Cardiac fibroblast (primary cell): ENCODE measurements at places on chromosomes 7 and 10.

DNA sequence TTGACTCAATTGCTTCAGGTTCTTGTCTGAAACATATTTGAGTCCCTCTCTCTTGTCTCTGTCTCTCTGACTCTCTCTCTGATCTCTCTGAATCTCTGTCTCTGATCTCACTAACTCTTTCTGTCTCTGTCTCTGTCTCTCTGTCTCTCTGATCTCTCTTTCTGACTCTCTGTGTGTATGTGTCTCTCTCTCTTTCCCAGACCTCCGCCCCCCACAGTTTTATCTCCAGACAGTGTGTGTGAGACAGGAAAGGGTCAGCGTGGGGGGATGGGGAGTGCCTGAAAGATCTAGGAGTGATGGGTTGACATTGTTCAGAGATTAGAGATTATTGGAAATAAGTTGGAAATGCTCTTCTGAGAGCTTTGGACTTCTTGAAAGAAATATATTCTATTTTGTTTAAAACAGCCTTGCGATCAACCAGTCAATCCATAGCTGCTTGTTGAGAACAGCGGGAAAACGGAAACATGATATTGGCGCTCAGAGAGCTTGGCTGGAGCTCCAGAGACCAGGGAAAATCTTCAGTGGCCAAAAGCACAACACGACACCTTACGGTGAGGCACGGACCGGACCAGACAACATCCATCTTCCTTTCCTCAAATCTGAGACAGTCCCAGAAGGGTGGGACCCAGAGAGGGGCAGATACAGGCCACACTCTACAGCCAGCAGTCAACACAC, 35.5 kb downstream of the CALML3 start:
- no peak for DNase-seq

DNA sequence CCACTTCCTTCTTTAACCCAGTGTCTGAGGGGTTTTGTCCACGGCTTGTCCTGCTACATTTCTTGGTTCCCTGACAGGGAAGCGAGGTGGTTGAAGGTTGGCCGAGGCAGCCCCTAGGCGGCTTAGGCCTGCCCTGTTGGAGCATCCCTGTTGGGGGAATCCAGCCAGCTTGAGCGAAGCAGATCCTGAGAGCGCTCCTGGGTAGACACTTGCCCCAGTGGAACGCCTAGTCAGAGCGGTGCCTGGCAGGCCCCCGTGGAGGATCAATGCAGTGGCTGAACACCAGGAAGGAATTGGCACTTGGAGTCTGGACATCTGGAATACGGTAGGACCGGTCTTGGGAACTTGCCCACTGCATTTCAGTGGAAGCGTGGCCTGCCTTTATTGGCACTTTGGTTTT, 32.7 kb upstream of the NRF1 start:
- no peak for DNase-seq

GRCh38 chr7:75977743-75978142, 16.7 kb downstream of the TMEM120A start:
- peak; percentile 48 for DNase-seq

DNA sequence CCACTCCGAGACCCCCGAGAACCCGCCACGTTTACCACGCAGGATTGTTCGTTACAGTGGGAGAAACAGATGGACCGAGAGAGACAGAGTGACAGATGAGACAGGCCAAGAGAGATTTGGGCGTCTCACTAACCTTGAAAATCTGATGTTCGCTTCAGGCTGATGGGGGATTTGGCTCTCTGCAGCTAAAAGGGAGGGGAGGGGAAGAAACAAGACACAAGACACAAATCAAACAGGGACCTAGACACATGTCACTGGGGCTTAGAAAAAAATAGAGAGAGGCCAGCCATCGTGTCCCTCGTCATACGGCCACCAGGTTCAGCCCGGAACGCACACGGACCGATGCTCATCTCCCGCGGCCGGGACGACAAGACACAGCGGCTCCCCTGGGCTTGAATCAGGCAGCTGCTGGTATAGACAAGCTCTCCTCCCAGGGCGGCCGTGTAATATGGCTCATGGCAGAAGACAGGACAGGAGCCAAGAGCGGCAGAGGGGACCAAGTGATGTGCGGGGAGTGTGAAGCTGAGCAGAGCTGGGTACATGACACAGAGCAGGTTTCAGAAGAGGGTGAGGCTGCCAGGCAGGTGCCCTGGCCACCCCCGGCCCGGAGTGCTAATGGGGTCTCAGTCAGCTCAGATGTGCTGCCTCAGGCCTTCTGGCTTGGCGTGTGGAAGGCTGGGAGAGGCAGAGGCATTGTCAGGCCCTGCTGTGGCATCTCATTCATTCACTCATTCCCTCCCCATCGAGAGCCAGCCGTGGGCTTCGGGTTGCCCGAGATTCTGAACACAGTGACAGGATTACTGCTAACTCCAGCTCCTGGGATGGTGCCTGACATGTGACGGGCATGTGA, 88.5 kb upstream of the GNA12 start:
- DNase-seq = no peak

DNA sequence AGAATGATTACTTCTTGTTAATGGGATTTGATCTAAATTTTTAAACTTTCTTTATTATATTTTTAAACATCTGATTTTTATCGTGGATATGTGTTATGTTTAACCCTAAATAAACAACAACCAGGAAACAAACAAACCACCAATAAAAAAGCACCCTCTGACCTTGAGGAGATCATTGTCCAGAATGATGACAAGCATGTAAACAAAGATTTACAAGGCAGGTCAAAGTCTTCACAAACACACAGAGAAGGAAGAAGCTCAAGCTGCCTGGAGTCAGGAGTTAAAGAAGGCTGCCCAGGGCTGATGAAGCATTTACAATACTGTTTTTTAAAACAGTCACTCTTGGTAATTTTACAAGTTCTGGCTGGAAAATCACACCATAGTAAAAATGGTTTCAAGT, 31.0 kb upstream of the EGFR start:
- no peak for DNase-seq

DNA sequence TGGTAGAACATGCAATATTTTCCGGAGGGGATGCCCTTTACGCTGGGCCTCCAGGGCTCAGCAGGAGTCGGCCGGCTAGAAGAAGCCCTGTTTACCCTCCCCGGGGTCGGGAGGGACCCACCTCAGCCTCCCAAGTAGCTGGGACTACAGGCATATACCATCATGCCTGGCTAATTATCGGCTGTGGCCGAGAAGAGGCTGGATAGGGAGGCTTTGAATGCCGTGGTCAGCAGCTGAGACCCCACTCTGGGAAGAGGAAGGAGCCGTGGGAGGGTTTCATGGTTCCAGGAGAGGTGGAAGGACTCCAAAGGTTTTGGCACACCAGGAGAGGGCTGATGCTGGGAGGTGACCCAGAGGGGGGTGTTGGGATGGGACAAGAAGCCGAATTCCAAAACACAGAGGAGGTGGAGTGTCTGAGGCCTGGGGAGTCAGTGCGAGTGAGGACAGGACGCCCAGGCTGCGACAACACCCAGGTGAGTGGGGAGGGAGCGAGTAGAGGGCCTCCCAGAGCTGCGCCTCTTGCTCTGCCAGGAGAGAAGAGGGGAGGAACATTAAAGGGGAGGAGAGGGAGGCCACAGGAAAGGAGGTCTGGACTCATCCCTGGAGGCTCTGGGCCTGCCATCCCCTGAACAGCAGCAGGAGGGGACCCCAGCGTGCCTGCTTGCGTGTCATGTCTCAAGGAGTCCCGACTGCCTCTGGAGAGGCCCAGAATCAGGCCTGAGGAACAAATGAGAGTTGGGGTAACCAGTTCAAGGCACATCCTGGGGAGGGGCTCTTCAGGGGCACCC, 19.6 kb downstream of the GRID2IP start:
- no peak for DNase-seq

DNA sequence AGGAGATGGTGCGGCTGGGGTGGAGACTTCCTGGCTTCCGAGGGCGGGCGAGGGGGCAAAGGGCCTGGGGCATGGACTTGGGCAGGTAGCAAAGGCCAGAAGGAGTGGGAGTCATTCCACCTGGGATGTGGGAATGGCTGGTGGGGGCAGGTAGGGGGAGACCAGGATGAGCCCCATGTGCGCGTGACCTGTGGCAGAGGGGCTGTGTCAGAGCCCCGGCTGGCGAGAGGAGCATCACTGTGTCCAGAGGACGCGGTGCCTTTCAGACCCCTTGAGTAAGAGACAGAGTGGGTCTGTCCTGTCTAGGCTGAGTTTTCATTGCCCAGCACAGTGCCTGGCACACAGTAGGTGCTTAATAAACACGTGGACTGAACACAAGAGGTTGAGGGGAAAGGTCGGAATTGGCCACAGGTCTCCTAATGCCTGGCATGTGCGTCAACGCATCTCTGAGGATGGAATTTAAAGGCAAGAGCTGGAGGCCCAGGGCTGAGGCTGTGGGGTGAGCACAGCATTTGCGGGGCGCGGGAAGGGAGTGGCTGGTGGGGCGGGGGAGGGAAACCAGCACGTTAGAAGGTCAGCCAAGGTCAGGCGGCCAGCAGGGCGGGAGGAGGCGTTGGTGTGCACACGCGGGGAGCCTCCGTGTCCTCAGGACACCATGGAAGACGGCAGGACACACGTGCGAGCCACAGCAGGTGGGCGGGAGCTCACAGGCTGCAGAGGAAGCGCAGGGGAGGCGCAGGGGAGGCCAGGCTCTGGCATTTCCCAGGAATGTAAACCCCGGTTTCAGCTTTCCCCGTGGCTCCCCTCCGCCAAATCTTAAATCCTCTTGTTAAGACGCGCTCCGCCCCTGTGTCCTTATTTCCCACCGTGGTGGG, 51.8 kb downstream of the CUX1 start:
- no peak for DNase-seq

DNA sequence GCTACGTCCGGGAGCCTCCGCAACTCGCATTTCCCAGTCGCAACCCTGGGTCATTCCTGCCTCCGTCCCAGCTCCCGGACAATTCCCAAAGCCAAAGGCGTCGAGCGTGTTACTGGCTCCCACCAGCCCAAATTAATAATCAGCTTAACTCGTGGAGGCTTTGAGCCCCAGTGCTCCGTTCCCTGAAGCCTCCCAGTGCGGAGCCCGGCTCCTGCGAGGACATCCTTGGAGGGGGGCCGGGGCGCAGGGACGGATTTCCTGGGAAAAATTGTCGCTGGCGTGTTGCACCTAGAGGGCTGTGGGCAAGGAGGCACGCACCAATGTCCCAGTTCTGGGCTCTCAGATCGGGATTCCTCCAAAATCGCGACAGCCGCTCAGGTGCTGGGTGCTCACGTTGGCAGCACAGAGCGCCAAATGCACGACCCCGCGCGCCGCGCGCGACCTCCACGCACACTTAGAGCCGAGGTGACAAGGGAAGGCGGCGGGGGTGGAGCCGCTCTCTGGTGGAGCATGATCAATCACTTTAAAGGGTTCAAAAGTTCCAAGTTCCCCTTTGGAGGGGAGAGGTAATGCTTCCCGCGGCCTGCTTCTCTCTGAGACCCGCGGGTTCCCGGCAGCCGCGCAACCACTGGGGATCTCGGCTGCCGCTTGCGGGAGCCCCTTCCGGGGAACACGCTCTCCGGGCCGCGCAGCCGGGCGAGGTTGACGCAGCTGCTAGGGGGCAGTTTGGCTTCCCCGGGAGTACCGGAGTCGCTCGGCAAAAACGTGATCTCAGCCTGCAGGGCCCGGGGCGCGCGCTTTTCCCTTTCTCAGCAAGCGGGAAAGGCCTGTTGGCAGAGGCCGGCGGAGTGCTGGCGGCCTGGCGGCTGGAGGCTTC, 25.5 kb downstream of the SKIDA1 start:
- peak; percentile 35 for DNase-seq

GRCh38 chr10:42850931-42851330, 68.3 kb downstream of the BMS1 start:
- DNase-seq = no peak

DNA sequence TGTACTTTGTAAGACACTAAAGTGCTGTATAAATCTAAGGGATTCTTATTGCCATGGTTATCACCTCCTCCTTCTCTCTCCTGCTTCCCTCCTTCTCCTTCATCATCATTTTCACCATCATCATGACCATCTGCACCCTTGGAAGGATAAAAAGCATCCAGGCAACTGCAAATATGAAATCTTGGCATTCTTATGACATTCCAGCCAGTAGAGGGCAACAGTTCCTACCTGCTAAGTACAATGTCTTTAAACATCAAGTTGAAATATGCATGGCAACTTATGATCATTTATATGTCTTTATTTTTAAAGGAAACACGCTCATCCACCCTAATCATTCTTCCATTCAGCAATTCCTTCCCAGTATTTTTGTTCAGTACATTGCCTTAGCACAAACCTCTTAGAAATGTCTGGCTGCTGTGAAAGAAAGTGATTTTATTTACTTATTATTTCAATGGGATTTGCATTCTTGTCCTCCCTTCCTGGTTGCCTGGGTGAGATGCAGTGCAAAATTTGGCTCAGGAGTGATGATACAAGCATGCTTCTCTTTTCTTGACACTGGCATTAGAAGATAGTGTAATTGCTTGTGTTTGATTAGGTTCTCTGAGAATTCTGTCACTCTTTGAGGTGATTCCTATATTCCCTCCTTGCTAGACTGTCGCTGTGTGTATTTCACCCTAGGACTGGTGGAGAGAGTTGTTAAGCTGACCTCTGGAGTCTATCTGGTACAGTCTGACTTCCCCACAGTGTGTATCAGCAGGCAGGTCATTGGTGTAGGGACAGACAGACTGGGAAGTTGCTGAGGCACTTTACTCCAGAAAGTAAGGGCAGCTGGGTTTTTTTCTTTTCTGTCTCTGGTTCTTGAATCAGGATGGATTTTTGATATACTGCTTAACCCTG, 188.5 kb upstream of the BMPER start:
- DNase-seq = peak; percentile 81

DNA sequence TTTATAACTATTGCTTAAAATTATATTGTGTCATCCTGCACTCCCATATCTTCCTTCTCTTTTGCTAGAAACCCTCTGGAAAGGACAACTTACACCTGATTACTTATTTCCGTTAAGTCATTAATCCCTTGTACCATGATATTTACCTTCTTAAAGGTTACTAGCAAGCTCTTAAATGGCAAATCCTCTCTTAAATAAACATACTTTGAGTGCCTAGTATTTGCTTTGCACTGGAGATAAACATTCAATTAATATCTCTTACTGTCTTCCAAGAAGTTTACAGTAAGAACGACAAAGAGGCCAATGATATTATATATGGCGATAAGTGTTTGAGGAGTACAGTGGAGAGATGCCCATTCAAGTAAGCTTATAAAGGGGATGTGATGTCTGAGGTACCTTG, 278.3 kb downstream of the HGF start:
- DNase-seq = no peak

DNA sequence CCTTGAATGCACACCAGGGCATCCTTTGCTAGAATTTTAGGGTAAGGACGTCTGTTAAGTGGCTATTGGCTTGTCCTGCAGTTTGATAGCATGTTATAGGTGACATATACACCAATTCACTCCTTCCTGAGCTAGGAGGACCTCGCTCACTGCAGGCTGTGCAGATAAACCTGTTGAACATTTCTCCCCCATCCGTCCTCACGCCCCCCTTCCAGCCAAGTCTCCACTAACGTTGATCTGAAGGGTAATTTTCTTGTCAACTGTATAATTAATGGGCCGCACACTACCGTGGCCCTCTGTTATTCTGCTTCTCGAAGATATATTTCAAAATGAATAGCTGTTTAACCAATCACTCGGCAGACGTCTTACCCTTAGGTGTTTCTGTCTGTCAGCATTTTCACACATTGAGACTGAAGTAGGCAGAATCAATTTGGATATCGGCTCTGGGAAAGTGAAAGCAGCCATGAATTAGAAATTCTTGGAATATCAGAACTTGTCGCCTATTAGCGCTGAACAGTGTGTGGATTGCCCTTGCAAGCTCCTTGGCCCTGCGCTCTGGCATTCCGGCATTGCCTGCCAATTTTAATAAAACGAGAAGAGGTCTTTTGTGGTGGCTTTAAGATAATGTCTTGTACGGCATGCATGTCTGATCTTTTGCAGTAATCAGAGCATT, 905.3 kb downstream of the TYW1 start:
- no peak for DNase-seq
